ENCODE measurements at places on chromosomes 2 and 18.

DNA sequence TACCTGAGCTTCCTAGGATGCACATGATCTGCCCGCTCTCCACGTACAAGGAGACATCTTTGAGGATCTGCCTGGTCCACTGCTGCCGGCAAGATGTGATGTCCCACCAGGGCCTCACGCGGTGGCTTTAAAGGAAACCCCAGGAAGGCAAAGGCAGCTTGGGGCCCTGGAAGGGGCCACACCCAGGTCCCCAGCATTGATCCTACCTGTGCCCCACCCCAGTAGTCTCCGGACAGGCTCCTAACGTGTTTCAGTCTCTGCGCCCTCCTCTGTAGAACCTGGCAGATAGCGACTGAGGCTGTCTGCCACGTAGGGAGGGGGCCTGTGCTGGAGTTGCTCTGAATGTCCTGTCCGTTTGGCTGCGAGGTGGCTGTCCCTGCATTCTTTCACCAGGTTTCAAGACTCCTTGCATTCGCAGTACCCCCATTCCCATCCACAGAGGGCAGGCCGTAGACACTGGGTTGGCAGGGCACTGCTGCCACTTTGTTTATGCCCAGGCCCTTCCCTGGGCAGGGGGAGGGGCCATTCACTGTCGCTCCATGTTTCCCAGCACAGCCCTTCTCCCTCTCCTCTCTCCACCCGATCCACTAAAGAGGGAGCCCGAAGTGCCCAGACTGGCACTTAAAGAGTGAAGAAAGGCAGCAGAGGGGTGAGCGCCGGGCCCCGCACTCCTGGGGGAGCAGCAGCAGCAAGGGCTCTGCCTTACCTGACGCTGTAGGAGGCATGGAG, 644 bp downstream of the ABCG5 start:
- no peak for DNase-seq

DNA sequence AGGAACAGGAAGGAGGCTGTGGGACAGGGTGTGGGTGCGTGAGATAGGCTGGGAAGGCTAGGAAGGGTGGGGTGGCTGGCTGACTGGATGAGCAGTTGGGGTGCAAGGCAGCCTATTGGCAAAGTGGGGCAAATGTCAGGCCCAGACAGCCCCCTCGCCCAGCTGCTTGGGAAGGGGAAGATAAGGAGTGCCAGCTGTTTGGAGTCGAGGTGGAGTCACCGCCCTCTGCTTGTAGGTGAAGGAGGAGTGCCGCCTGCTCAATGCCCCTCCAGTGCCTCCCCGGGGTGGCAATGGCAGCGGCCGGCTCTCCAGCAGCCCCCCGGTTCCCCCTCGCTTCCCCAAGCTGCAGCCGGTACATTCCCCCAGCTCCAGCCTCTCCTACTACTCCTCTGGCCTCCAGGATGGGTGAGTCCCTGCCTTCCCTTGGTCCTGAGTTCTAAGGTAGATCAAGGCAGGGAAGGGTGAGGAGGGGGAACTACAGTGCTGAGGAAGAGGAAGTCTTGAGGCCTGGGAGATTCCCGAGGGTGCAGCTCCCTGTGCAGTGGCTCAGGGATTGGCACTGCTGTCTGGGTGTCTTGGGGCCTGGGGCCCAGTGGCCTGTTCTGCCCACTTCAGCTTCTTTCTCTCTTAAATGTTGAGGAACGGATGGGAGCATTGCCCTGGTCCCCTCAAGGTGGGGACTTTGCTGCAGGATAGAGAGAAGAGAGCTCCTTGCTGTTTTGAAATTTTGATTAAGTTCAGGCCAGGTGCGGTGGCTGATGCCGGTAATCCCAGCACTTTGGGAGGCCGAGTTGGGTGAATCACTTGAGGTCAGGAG, 13.3 kb downstream of the GAREM2 start:
- DNase-seq, result no peak

DNA sequence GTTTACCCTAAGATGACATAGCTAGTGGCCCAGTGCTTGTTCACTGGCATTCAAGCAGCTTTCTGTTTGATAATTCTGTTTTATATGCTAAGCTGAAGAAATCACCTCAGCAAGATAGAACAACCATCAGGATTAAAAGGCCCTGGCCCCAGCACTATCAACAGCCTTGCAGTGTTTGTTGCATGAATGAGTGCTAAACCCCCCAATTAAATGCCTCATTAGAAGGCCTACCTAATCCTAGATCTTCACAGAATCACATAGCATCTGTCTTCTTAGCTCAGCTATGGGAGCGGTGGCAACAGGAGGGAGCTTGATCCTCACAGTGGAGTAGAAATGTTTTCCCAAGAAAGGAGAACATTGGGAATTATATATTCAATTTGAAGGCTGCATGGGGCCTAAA, 194.1 kb upstream of the HNMT start:
- DNase-seq, result no peak

DNA sequence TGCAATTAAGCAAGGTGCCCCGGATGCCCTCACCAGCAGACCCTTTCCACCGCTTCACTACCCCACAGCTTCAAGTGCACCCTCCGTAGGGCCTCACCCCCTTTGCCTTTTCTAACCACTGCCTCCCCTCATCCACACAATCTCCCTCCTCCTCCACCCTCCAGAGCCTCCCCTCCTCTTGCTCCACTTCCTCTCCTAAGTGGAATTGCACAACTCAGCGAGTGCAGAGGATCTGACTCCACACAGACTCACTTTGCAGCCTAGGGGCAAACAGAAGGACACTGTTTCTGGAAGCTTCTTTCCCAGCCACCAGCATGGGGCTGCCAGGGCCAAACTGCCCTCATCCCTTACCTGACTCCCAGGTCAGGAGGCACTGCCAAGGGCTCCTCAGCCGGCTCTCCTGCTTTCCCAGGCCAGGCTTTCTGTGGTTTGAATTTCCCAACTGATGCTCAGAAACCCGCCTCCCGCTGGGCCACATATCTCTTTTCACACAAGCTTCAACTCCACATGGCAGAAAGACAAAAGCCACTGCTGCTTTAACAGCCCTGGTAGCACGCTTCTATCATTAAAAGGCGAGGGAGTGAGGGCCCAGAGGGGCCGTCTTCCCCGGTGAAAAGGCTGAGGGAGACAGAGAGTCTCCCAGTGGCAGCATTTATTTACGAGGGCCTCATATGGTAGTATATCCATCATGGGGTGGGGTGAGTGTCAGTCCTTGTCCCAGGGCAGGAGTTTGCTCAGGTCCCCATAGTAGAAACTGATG, 74.7 kb upstream of the MGAT4A start:
- peak; percentile 70 for DNase-seq

GRCh38 chr2:215140166-215140707, 1.8 kb upstream of the ABCA12 start:
- DNase-seq, result peak; percentile 28

DNA sequence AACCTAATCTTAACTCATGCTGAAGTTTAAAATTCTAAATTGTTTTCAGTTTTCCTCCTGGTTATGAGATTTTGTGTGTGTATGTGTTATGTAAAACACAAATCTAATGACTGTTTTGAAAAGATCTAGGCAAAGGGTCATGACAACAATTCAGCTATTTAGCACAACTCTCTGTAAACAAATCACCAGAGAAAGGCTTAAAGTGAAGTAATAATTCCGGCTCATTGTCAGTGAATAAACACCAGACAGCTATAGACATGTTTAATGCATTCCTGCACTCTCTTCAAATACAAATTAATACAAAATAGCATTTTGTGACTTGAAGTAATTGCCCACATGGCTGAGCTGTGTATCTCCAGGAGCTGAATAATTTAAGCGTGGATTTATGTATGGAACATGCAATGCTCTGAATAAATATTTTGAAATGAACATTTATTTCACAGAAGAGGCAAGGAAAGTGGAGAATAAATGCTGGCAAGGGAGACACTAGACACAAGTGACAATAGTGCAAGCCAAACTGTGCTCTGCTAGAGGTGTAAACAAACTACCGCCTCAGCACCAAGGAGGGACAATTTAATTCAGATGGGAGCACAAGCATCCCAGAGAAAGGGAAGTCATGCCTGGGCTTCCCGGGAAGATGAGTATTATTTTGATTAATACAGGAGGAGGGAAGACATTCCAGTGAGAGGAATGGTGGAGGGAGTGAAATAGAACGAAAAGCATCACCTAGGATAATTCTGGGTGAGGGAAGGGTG, 133.6 kb upstream of the XPO1 start:
- DNase-seq, result peak; percentile 33

- DNase-seq, result no peak
Measured at GRCh38 chr2:114940785-114941458, 498.5 kb downstream of the DPP10 start.

DNA sequence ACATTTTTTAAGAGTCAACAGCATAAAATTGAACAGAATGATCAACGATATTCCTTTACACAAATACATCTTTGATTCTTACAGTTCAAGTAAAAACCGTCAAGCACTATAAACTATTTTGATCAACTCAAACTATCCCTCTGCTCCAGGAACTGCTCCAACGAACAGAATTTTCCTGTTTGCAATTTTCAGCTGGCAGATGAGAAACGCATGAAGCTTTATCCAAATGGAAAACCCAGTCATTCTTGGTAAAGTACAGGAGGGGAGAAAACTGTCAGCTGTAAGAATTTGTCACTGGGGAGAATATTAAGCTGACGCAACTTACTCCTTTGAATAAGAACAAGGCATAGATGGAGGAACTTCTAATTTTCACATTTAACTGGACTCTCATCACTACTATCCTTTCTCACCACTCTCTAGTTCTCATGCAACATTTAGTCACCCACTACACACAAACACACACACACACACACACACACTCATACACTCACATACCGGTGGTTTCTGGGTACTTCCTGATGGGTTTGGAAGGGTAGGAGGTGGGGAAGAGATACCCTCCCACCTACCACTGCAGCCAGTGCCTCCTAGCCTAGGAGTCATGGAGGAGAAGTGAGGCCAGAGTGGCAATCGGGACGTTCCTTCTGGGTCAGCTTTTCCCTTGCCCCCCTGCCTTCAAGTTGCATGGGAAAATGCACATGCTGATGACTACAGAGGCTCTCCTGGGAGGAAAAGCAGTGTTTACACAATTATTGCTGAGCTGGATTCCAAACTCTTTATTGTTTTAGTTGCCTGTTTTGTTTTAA, 54.0 kb upstream of the SPATS2L start:
- peak; percentile 92 for DNase-seq

- no peak for DNase-seq
Measured at GRCh38 chr18:44061438-44061837, 619.2 kb upstream of the SETBP1 start.

DNA sequence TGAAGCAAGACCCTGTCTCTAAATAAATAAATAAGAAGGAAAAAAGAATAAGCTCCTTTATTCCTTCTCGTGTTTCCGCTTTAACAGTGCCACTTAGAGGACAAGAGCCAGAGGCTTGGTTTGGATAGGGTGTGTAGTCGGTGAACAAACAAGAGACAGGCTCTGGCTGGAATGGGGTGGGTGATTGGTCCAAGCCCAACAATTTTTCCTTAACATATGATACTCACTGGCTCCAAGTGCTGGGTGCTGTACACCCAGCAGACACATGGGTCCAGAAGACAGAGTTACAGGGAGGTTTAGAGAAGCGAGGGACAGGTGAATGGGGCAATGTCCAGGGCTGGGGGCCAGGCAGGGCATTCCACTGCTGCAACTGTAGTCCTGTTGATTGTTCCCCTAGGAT, 77.8 kb downstream of the NCAPH start:
- no peak for DNase-seq

GRCh38 chr2:14909795-14910194, 277.3 kb downstream of the LRATD1 start:
- DNase-seq, result no peak

GRCh38 chr2:31785876-31786275, 205.1 kb upstream of the SRD5A2 start:
- DNase-seq, result no peak

GRCh38 chr2:172323861-172324597, 103.4 kb upstream of the ITGA6 start:
- no peak for DNase-seq
